ENCODE measurements at places on chromosomes 5 and 9.

DNA sequence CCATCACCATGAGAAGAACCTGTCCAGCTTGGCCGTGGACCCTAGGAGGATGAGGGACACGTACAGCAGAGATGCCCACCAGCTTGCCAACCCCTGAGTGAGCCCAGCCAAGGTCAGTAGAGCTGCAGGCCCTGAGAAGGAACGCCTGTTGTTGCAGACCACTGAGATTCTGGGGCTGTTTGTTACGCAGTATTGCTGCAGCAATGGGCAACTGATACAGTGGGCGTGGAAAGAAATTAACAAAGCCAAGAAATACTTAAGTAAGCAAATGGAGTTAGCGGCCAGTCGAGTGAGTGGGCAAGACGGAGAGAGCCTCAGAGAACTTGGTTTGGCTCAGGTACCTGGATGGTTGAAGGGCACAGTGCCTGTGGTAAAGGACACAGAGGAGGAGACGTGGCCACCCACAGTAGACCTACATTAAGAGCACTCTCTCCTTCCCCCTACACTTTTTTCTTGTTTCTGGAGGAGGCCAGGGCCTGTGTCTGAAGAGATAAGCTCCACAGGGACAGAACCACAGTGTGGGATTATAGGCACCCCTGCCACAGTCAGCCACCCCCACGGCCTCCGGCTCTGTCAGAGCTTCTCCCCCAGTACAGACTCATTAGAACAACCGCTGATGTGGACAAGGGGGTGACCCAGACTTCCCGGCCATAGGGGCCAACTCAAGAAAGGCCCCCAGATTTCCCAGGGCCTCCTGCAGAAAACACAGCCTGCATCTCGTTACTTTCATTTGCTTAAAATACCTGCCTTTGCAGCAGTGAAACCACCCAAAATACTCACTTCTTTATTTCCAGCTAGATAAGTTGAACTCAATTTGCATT lies 40.1 kb upstream of the GRHPR start:
- DNase-seq, result no peak

DNA sequence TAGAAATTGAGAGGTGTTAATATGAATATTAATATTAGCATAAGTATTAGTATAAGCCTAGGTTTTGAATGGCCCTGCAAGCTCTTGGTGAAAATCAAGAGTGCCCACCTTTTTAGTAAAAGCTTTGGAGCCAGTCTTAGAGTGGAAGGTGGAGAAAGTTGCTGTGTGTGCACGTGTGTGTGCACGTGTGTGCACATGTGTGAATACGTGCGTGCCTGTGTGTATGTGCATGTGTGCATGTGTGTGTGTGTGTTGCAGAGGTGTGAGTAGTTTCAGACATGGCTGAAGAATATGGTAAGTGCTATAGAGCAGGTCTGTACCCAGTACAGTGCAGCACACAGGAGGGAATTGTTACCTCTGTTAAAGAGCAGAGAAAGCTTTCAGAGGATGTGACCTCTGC lies 74.3 kb downstream of the BOD1 start:
- no peak for DNase-seq

- no peak for DNase-seq
These were observed 15.0 kb downstream of the GALNT10 start for GRCh38 chr5:154205441-154206117.

DNA sequence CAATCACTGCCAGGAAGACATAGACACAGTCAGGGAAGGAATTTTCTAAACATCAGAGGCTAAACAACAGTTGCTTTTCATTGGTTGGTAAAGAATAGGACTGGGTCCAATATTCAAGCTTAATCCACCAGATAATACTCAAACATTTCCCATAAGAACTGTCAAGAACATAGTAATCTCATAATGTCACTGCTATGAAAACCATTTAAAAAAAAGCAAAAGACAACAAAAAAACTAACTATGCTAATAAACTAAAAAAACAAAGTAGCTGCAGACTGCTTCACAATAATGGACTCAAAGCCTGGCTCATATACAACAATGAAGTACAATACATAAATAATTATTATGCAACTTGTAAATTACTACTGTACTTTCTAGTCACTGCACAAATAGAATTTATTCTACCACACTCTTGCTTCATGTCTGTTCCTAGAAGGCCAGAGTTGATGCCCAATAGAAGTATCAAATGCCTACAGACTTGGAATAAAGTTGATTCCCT lies 148.7 kb downstream of the MLLT3 start:
- DNase-seq, result no peak

GRCh38 chr9:100591139-100591538 lies 13.3 kb downstream of the CAVIN4 start:
- DNase-seq, result no peak

Measured in pulmonary artery endothelial cell (primary cell).